Kidney epithelial cell (primary cell): ENCODE measurements at places on chromosomes 2 and 18. TPM values are rescaled to one million over a fixed set of nuclear protein-coding genes. Genes with fewer than 3 reads are reported as not detected.

- no peak for DNase-seq
Observed at GRCh38 chr2:142598846-142599245, 278.6 kb upstream of the KYNU start.

GRCh38 chr18:47418746-47419145 is 167.3 kb upstream of the SKOR2 start:
- no peak for DNase-seq

DNA sequence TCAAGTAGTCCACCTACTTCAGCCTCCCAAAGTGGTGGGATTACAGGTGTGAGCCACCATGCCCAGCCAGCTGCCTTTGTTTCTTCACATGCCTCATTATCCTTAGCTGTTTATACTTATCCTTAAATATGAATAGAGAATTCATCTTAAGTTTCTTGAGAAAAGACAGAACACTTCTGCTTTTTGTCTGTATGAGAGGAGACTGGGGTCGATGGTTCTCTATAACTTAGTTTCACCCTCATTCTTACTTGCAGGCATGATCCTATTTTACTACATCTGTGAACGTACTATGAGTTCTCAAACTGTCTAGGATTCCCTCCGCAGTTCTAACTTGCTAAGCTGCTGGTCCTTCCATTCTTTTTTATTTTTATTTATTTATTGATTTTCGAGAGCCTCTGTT is 20.4 kb downstream of the PPM1B start:
- DNase-seq, result no peak

GRCh38 chr2:216006164-216006663 is 7.1 kb downstream of the MREG start:
- DNase-seq, result peak; percentile 37

GRCh38 chr18:50030146-50030545 is 164.8 kb downstream of the MYO5B start:
- DNase-seq, result no peak

DNA sequence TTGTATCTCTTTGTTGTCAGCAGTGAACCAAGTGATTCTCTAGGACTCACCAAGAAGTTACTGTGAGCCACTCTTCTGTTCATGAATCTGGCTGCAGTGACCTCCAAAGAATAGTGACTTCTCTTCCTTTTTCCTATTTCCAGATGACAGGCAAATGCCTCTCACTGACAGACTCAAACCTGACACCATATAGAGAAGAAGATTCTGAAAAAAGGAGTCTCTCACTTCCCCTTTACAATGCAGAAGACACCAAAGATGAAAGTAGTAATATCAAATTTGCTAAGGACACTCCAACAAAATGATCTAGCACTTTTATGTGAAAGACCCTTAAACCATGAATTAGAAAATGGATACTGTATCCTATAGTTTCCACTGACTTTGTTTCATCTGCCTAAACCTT is 44.4 kb upstream of the SETBP1 start:
- DNase-seq, result no peak

DNA sequence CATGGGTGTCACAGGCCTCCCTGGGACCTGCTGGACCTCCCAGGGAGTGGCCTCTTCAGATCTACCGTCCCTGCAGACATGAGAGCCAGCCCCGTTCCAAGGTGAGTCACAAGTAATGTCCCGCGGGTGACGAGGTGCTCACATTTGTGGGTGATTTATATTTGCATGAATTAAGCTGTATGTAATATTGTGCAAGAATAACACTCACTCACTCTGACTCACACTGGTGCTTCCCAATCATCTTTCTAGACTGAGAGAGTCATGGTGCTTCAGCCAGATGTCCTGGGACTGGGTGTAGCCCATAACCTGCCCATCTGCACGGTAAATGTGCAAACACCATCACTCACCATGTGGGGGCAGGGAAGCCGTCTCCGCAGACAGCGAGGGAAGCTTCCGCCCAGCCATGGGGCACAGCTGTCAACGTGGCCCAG is 347.5 kb upstream of the SALL3 start:
- no peak for DNase-seq

- no peak for DNase-seq
Observed at GRCh38 chr2:83155826-83156225, 1303.3 kb downstream of the SUCLG1 start.

- no peak for DNase-seq
Observed at GRCh38 chr2:239258248-239258647, 142.6 kb downstream of the HDAC4 start.

DNA sequence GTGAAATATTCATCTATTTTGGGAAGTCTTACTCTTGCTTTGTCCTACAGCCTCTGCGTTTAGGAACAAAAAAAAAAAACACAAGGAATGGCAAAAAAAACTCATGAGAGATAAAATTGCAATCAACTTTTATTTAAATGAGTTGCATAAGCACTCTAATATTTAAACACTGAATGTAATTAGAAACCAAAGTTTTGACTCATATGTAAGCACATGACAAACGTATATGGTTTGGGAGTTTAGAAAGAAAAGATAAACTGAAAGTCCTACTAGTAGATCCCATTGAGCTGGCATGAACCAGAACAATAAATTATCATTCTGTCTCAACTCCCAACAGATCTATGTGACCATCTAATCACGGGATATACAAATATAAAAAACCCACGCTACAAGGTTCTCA is 44.8 kb downstream of the REV1 start:
- DNase-seq, result no peak

- DNase-seq, result no peak
Observed at GRCh38 chr2:190840569-190841172, 40.0 kb upstream of the GLS start.

GRCh38 chr2:120442923-120443571 is 97.1 kb downstream of the INHBB start:
- no peak for DNase-seq

- no peak for DNase-seq
Observed at GRCh38 chr2:209687323-209687969, 84.2 kb upstream of the UNC80 start.

GRCh38 chr2:69667805-69668382 is 24.4 kb upstream of the AAK1 start:
- DNase-seq, result no peak

DNA sequence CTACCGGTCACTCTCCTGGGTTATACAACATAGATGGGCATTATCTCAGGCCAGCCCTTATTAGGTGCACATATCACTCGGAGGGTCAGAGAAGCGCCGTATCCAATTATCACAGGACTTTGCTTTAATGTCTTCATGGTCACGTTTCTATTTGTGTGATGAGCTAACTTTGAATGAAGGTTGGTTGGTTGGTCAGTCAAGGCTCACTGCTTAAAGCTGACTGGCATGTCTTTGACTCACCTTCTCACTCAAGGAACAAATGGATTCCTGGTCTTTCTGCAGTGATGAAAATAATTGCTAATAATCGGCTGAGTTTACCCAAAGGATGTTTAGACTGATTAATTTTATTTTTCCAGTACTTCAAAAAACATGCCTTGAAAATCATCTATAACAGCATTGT is 39.7 kb downstream of the COLEC12 start:
- DNase-seq, result no peak

DNA sequence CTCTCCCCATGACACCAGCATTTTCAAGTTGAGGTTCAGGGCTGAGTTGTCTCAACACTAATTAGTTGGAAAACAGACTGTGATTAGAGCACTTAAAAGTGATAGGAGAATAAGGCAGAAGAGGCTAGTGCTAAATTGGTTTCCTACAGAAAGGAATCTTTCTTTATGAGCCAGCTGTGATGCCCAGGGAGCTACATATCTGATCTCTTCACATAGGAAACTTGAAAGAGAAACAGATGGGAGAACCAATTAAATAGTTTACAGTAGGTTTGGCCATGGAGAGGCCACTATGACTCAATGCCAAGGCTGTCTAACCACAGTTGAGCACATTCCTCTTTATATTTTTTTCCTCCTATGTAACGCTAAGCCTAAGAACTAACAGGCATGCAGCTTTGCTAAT is 418.3 kb upstream of the CYRIA start:
- DNase-seq, result no peak

The TRMT61B gene
- total RNA-seq, result 9.9 and 11.3 TPM in 2 replicates

The CRYGC gene
- not detected in 2 replicates for total RNA-seq

The PLGLB2 gene
- total RNA-seq, result 0.17 and 1.2 TPM in 2 replicates

The ALLC gene
- 0.13 TPM in 1 of 2 replicates, not detected in the other for total RNA-seq

The IL1F10 gene
- total RNA-seq, result not detected in 2 replicates

The HOXD4 gene
- total RNA-seq, result 5.4 and 13.8 TPM in 2 replicates

The CD226 gene
- total RNA-seq, result not detected in 2 replicates
